ENCODE measurements at places on chromosomes 3 and 15. TPM values are rescaled to one million over a fixed set of nuclear protein-coding genes. Genes with fewer than 3 reads are reported as not detected.

The GOLGA6B gene
- total RNA-seq: not detected

The FBXO40 gene
- not detected for total RNA-seq

The ACP3 gene
- total RNA-seq: 0.24 TPM

The CLDN1 gene
- total RNA-seq: 2.2 TPM

The SCAANT1 gene
- total RNA-seq: 5.6 TPM

The HYAL3 gene
- total RNA-seq: 8.4 TPM

The KCNMB2 gene
- total RNA-seq: not detected

The NPAP1 gene
- total RNA-seq: under 0.01 TPM
